Activated CD4-positive, alpha-beta memory T cell treated with anti-CD3 and anti-CD28 coated beads for 36 hours (primary cell): ENCODE measurements at places on chromosomes 3 and 15. TPM values are rescaled to one million over a fixed set of nuclear protein-coding genes. Genes with fewer than 3 reads are reported as not detected.

DNA sequence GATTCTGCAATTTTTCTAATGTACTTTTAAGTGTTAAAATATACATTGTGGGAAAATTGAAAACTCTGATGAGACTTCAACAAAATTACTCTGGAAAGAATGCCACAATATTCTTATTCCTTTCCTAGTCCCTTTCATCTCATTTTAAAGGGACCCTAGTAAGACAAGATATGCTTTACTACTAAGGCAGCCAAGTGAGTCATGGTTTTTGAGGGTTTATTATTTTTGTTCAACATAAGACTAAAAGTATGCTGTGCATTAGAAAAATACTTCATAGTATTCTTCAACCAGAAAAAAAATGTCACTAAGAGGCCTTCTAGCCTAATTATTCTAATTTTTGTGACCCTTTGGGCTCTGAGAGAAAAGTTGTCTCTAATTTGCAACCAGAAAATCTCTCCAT, 7.4 kb downstream of the IL12A start:
- DNase-seq: no peak

The GOLGA6L10 gene
- 1.3 TPM for total RNA-seq

The ASTE1 gene
- 7.8 TPM for total RNA-seq

- no peak for DNase-seq
Measured at GRCh38 chr3:188468196-188468595, 314.2 kb downstream of the LPP start.

DNA sequence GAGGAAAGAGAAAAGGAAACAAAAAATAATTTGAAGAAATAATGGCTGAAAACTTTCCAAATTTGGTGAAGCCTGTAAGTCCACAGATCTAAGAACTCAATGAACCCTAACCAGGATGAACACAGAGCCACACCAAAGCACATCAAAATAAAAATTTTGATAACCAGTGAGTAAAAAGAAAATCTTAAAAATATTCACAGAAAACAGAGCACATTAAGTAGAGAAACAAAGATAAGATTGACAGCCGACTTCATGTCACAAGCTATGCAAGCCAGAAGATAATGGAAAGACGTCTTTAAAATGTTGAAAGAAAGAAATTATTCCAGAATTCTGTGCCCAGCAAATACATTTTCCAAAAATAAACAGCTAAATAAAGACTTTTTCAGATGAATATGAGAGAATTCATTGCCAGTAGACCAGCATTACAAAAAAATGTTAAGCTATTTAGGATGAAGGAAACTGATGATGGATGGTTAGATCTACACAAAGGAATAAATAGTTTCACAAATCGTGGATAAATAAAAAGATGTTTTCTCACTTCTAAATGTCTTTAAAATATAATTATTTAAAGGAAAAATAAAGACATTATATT, 140.2 kb upstream of the SKOR1 start:
- DNase-seq: no peak

GRCh38 chr15:72345806-72346205, 25.8 kb upstream of the CELF6 start:
- DNase-seq: no peak

The CYP1A2 gene
- not detected for total RNA-seq

The SV2B gene
- 0.02 TPM for total RNA-seq

The PLSCR2 gene
- total RNA-seq: not detected

The SLC51A gene
- not detected for total RNA-seq

- peak; percentile 43 for DNase-seq
Measured at GRCh38 chr3:112774293-112774926, 72.3 kb downstream of the CD200R1L start.

The NPAP1 gene
- not detected for total RNA-seq

DNA sequence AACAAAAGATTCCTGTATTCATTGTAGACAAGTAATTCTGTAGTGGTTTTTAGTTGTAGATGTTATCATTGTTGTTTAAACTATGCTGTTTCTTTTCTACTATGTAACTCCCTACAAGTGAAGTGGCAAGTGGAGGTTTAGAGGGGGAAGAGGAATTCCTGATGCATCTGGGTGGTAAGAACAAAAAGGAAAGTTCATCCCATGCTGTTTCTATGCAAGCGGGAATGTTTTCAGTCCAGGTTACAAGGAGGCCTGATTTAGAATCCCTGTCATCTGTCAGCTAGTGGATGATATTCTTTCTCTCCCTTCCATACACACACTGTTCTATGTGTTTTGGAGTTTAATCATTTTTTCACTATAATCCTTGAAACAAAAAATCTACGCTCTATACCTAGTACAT, 67.4 kb downstream of the IMPG2 start:
- DNase-seq: no peak

DNA sequence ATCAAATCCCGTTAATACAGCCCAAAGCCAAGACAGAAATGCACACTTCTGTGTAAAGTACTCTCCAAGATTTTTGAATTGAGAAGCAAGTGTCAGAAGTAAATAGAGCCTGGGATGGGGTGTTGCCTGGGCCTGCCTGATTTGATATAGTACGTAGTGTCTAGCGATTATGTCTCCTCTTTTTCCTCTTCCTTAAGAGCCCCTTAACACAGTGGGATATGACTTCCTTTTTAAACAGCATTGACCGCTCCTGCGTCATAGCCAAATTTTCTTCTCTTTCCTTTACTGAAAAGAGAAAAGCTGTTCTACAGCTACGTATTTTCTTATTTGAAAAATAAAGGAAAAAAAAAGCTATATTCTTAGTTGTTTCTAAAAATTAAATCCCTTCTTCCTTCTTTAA, 97.7 kb downstream of the PLCL2 start:
- no peak for DNase-seq

The APBA2 gene
- total RNA-seq: 6.4 TPM

DNA sequence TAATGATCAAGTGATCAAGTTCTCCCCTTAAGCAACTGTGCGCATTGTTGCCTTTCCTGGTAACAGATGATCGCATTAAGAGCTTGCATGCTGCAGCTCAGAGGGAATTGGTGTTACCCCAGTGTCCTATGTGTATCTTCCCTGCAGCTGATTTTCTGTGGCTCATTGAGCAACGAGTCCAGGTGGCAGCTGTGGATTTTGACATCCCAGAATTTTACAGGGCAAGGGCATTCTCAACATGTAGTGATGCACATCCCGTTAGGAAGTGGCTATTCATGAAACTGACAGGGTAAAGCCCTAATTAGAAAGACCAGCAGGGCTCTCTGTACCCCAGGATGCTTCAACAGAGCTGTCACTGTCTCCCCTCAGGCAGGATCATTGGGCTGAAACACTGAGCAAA, 232.8 kb downstream of the AGBL1 start:
- DNase-seq: no peak

- no peak for DNase-seq
Measured at GRCh38 chr15:91849180-91849579, 4.3 kb upstream of the SLCO3A1 start.

DNA sequence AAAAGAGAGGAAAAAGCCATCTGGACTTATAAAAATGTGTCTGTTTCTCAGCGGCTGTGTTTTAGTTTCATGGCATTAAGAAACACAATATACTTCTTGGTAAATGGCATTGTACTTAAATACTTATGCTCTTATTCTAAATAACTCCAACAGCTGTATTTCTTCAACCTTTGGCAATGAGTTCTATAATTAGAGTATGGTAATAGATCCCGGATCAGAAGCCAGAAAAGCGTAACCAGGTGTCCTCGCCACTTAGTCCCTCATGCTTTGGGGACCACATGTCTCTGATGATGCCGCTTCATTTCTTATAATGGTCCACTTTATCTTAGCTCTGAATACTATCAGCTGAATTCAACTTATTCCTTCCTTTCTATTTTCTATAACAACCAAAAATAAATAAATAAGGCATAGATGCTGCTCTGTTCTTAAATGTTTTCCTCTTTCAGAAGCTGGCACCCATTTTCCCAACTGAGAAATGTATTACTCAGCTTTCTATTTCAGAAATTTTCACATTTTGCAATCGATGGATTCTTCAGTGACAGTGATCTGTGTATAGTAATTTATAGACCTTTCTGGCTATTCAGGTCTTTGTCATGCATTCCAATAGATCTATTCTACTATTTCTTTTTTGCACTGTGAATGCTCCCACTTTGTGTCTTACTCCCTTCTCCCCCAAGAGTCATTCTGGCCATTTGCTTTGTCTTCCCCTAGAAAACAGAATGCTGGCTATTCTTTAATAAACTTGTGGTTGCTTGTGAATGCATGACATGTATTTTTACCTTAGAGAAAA, 87.6 kb upstream of the KBTBD8 start:
- DNase-seq: no peak

GRCh38 chr3:8914491-8914890, 48.8 kb downstream of the RAD18 start:
- DNase-seq: no peak

The HDC gene
- 0.55 TPM for total RNA-seq

GRCh38 chr15:62712455-62712839, 330.1 kb upstream of the TPM1 start:
- DNase-seq: no peak
